ENCODE measurements at places on chromosomes 4 and X.
A peak's percentile ranks its signal among the peaks of the same experiment; 100 is the strongest.

- no peak for DNase-seq
These were observed 384.8 kb downstream of the FAM133A start for GRCh38 chrX:94058728-94059382.

- DNase-seq: no peak
These were observed 398.1 kb upstream of the RPS6KA3 start for GRCh38 chrX:20664774-20665173.

DNA sequence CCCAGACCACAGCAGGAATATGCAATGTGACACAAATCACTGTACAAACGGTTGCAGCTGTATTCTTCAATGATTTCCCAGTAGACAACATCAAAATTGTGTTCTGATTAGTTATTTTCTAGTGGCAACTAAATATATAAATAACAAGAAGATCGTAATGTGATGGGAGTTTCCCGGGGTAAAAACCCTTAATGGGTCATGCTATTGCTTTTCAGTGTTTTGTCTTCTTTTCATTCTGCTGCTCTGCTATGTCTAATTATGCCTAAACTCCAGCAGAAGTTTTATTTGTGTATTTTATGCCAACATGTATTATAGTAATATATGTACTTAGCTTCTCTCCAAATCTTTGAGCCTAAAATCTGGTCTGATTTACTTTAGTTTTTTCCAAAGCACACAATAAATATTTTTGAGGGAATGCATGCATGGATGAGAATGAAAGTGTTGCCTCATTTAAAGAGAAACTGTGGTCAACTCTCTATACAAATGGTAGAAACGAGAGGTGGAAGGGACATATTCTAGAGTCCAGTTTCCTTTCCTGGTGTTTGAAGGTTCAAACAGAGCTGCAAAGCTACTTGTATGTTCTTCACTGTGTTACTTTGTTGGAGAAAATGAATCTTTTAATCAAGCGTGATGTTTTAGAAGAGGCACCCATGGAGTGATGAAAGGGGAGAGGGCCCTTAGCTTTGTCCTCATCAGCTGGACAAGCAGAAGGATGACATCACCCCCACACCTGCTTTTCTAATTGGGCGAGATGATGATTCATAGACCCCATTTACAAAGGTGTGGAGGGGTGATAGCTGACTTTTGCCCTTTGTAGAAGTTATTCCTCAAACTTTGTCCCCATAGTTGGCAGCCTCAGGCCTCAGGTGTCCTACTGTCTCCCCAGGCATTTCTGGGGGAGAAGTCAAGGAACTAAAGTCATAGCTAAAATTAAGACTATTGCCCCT lies 129.7 kb downstream of the FRAS1 start:
- DNase-seq: no peak

DNA sequence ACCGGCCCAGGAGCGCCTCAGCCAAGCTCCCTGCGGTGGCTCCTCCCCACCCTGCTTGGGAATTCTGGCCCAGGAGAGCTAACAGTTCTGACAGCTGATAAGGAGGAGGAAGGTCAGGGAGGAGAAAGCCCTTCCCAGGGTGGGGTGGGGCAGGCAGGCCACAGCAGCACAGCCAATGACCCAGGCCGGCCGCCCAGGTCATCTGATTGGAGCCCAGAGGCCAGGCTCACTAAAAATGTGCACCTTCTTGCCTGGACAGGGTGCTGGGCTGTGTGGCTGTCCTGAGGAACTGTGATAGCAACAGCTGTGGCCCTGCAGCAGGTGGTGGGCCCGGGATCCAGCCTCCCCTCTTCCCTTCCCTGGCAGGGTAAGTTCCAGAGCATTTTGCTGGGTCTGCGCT lies 17.2 kb upstream of the SH3TC1 start:
- no peak for DNase-seq

- no peak for DNase-seq
These were observed 160.1 kb downstream of the PTCHD1 start for GRCh38 chrX:23494741-23495140.

GRCh38 chr4:183435803-183436202 lies 8.6 kb upstream of the CDKN2AIP start:
- DNase-seq: no peak

GRCh38 chr4:25923745-25924144 lies 9.7 kb downstream of the SMIM20 start:
- DNase-seq: no peak

- no peak for DNase-seq
These were observed 18.3 kb downstream of the GAB3 start for GRCh38 chrX:154732421-154733065.

DNA sequence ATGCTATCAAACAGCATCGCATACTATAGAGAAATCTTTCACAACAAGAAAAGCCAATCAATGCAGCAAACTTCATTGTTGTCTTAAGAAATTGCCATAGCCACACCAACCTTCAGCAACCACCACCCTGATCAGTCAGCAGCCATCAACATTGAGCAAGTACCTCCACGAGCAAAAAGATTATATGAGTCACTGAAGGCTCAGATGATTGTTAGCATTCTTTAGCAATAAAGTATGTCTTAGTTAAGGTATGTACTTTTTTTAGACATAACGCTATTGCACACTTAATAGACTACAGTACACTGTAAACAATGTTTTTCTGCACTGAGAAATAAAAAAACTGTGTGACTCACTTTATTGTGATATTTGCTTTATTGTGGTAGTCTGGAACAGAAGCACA lies 37.8 kb upstream of the FUNDC1 start:
- DNase-seq: no peak

DNA sequence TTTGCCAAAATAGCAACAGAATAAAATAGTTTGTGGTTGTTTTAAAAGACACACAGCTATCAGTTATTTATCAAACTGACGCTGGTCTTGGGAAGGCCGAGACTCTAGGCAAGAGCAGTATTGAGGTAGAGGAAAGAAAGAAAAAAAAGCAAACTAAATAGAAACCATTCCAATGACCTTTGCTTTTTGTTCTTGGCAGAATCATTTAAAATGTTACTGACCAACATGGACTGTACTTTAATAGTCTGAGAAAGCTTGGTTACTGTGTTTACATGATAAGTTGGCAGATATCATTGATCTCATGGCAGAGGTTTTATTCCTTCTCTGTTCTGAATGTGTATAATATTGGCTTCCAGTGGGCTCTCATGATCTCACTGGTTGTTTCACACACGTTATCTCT lies 11.9 kb downstream of the CWH43 start:
- no peak for DNase-seq

- no peak for DNase-seq
These were observed 62.7 kb downstream of the TBC1D14 start for GRCh38 chr4:6972375-6972650.

GRCh38 chr4:141599853-141600252 lies 36.5 kb upstream of the IL15 start:
- DNase-seq: no peak

DNA sequence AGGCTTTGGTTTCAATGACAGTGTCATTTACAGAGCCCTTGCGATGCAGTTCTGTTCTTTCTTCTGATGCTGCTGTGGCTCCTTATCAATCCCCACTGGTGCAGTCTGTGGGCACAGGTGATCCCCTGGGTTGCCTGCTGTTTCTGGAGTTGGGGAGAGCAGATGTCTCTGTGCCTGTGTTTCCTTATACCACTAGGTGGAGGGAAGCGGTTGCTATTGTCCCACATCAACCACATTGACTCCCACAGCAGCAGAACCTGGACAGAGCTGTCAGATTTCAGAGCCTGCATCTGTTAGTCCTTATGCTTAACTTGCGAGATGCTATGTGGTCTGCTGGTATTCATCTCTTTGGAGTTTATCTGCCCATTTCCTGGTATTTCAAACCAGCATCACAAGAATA lies 57.7 kb downstream of the NEIL3 start:
- DNase-seq: no peak

GRCh38 chr4:156968479-156968984 lies 3.1 kb downstream of the PDGFC start:
- peak; percentile 57 for DNase-seq

DNA sequence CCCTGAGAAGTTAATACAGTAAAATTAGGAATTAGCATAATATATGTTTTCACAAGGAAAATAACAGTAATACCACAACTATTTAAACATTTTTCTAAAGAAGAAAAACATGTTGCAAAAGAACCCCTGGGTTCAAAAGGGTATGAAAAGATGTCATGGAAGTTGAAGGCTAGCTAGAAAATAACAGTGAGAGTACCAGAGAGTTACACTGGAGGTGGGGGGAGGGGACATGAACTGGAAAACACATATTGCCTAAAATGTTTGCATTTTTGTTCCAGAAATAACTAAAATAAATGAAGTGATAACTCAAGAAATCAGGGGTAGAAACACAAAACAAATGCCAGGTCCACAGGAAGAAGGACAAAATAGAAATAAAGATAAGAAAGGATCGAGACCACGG lies 336.6 kb upstream of the MAD2L1 start:
- no peak for DNase-seq

DNA sequence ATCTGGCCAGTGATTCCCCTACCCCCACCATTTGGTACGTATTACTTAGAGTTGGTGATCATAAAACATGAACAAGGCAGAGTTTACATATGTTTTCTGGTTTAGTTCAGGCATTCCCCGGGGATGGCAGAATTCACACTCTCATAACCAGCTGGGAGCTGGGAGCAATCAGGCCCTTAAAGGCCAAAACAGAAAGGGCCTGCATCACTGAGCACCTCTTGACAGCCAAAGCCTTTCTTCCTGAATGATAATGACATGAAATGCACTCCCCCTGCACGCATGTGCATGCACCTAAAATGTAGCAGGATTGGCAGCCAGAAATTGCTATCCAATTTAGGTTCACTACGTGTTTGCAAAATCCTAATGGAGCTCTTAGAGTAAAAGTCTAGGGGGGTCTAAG lies 235.4 kb downstream of the GPC3 start:
- DNase-seq: no peak

DNA sequence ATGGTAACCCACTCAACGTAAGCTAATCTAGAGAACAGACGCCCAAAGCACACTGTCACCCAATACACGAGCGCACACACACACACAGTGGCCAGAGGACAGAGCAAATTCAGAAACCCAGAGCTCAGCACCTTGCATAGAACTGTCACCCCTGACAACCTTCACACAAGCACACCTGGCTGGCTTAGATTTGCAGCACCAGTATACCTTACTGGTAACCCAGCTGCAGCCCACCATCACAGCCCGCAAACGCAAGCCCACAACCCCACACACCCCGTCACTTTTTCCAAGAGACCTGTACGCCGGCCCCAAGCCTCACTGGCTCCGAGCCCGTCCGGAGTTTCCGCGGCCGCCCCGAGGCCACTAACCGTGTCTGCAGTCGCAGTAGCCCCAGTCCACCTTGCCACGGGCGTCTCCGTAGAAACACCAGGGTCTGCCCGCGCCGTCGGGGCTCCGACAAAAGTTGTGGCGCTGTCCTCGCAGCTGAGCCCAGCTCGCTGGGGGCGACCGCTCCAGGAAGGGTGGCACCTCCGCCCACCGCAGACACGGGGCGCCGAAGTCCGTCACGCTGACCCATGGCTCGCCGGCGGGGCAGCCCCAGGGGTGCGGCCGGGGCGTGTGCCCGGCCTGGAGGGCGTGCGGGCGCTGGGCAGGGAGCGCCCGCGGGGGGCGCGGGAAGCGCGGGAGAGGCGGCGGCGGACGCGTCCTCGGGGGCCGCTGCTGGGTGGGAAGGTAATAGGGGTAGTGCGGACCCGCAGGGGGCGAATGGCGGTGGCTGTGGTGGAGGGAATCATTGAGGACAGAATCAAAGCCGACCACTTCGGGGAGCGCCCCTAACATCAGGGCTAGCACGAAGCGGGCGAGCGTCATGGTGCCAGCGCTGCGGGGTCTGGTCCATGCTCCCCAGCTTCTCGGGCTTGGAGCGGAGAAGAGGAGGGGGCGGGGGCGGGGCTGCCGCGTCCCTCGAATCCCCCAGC lies 664 bp downstream of the PRSS12 start:
- no peak for DNase-seq

- no peak for DNase-seq
These were observed 27.8 kb downstream of the BANK1 start for GRCh38 chr4:101818362-101818761.
